ENCODE measurements at places on chromosomes 5 and 9.

DNA sequence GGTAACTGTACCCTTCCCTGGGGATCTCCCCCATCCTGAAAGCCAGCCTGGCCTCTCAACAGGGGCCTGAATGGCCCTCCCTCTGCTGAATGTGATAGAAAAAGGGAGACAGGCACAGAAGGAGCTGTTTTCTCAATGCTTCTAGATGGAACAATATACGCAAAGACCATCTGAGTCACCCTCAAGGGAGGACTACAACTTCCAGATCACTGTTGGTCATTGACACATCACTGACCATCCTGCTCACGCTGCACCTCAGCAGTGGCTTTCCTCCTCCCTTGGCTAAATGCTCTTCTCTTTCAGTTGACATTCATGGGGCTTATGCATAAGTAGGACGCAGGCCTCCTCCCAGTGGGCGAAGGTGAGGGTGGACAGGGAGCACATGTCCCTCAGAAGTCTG, 112.2 kb upstream of the SHB start:
- DNase-seq = no peak

DNA sequence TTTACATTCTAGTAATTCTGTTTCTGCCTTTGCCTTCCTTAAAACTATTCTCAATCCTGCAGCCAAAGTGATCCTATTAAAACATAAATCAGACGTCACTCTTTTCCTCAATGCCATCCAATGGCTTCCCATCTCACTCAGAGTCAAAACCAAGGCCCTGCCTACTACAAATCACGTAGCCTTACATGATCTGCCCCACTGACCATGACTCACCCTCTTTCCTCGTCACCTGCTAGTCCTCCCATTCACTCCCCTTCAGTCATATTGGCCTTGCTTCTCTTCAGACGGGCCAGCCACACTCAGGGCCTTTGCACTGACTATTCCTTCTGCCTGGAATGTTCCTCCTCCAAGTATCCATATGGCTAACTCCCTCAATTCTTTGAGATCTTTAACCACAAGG, 39.0 kb upstream of the DMXL1 start:
- no peak for DNase-seq

GRCh38 chr9:118643118-118643517, 726.1 kb downstream of the BRINP1 start:
- no peak for DNase-seq

GRCh38 chr5:119945691-119946090, 316.3 kb downstream of the FAM170A start:
- DNase-seq = no peak

DNA sequence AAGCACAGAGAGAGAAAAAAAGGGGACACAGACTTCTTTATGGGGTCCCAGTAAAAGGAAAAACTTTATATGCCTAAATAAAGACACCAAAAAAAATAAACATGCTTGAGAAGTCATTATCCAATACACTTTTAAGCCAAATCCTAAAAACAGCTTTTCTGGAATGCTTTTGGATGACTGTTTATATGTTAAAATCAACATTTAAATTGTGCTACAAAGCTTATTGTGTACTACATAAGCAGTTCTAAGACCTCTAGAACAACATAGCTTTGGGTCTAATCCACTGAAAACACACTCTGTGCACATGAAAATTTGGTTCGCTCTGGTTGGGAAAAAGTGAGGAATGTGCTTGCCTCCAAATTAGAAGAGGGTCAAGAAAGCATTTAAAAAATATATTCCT, 92.5 kb downstream of the EBF1 start:
- no peak for DNase-seq

DNA sequence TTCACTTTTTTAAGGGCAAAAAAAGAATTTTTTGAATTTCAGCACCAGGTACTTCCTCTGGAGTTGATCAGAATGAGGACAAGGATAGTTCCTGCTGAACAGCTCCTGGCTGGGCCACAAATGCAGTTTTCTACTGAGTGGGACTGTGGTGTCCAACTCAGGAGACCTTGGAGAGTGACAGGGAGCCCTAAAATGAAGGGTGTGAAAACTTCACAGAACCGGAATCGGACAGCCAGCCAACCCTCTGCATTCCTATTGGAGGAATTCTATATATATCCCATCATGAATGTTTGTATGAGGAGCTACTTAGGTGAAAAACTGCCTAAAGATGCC, 40.6 kb downstream of the ANKH start:
- DNase-seq = no peak

DNA sequence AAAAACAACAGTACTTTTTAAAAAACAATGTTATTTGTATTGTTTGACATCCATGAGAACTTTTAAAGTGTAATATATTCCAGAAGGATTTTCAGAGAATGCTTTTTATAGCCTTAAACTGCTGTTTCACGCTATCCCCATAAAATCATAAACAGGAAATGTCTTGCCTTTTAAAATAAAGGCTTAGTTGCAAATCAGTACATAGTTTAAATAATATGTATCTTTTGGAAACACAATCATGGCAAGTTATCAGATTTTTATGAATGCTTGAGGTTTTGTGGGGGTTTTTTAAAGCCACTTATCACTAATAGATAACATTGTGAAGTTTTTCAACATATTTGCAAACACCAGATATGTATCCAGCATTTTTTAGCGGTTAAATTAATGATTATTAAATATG, 37.2 kb upstream of the F2RL2 start:
- no peak for DNase-seq

DNA sequence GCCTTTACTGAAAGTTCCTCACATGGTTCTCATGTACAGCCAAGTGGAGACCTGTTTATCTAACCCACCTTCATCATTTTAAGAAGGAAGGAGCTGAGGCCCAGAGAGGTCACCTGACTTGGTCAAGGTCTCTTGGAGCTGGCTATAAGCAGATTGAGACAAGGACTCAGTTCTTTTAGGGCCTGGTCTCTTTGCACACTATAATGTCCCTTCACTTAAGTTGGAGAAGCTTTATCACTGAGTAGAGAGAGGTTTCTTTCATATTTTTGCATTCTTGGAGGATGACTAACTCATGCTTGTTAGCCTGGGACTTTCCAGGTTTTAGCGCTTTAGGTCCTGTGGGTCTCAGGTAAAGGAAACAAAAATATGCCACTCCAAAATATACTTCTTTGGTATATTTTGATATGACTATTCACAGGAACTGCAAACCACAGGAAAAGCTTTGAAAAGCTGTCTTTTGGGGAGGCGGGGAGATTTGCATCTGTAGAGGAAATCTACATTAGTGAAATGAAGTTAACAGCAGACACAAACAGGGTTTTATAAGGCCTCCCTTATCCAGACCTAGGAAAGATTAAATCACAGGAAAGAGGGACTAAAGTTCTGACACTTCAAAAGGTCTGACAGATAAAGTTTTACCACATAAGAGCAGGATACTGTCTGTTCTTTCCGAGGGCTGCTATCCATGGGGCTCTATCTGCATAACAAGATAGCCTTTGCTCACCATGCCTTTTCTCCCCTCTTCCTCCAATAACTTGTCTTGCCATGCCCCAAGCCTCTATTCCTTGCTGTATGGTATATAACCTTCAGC, 95.8 kb upstream of the ANKRD55 start:
- no peak for DNase-seq

- no peak for DNase-seq
Observed at GRCh38 chr9:33172256-33173238, 5.4 kb upstream of the B4GALT1 start.

GRCh38 chr5:153753645-153754432, 263.4 kb downstream of the GRIA1 start:
- no peak for DNase-seq

- no peak for DNase-seq
Observed at GRCh38 chr9:70557661-70558369, 143.4 kb upstream of the KLF9 start.

DNA sequence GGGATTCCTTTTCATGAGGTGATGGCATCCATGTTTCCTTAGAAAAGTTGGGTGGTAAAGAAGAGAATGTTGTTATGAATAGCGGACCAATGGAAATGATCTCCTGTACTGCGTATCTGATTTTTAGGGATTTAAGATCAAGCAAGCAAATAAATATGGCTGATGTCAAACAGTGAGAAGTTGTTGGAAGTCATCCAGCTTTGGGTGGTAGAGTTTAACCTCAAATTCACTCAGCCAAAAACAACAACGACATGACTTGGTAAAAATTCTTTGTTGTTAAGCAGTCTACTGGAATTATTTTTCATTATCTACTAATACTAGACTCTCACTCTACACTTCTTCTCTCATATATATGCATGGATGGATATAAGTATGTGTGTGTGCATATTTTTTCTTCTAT, 426.5 kb downstream of the CTNND2 start:
- DNase-seq = no peak

- DNase-seq = no peak
Observed at GRCh38 chr9:113352006-113352405, 2.7 kb downstream of the BSPRY start.

GRCh38 chr5:4860631-4861030, 279.5 kb upstream of the ADAMTS16 start:
- no peak for DNase-seq

DNA sequence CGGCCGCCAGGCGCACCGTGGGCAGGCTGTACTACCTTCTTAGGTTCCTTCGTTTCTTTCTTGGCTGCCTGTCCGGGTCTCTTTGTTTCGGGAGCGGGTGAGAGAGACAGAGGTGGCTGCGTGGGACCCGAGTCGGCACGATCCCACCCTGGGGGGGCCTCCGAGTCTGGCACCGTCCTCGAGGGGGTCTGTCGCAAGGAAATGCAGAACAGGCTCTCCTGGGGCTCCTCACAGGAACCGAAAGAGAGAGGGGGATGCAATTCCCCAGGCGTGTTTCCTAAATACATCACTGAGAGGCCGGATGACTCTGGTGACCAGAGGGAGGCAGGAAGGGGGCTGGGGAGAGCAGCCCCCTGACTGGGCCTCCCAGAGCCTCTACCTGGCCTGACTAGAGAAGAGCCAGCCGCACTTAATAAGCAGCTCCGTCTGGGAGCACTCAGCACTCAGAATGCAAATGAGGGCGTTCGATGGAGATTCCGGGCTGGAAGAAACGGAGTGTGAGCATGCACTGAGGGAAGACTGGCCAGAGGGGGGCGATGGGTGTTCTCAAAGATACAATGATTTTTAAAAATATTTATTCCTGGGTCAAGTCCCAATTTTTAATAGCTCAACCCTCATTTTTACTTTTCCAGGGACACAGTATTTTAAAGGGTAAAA, 11.7 kb upstream of the INPP5E start:
- no peak for DNase-seq

DNA sequence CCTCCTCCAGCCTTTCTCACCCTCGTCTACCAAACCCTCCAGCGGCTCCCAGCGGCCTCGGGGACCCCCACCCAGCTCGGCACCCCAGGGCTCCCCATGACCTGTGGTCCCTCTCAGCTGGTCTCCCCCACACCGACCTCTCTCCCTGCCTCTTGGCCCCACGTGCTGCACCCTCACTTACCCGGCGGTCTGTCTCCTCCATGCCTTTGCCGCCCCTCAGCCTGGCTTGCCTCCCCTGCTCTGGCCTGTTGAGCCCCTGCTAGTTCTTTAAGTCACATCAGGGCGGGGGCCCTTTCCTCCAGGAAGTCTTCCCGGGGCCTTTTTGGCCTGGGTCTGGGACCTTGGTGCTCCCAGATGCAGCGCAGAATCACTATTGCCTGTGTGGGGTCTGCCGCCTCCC, 81.5 kb downstream of the LMX1B start:
- DNase-seq = no peak

GRCh38 chr5:23507278-23507685, at the start of gene PRDM9:
TSS of gene PRDM9 (plus strand) at chr5:23507609. CDS start at chr5:23509034, 1,425 bp downstream.
- no peak for DNase-seq

All from DMS153 (cell line).